Esophagus squamous epithelium (tissue), 5 donors: ENCODE measurements at places on chromosomes 7 and 10. TPM values are rescaled to one million over a fixed set of nuclear protein-coding genes. Genes with fewer than 3 reads are reported as not detected.

Gene ATOH7
- not detected for total RNA-seq

Gene AGAP9
- 8.8 TPM for total RNA-seq

Gene C7orf33
- not detected for total RNA-seq

Gene JAKMIP3
- 0.13 TPM for total RNA-seq

Gene INHBA
- not detected for total RNA-seq

Gene H2BK1
- not detected for total RNA-seq

Gene CCDC71L
- 4.0 TPM for total RNA-seq

Gene PTPRZ1
- 11.0 TPM for total RNA-seq

Gene ZC3HAV1L
- 13.2 TPM for total RNA-seq

Gene SMO
- total RNA-seq = 10.1 TPM

Gene NOLC1
- 83.4 TPM for total RNA-seq

Gene SEC61G
- 370 TPM for total RNA-seq

Gene CNPY1
- not detected for total RNA-seq

Gene IGFBP1
- total RNA-seq = not detected

Gene ARMS2
- not detected for total RNA-seq

Gene SEMA4G
- total RNA-seq = 1.5 TPM

Gene ZDHHC4
- 9.4 TPM for total RNA-seq

Gene NUTM2D
- total RNA-seq = 1.1 TPM

Gene ZNF789
- 7.1 TPM for total RNA-seq

Gene OPN1SW
- total RNA-seq = not detected

Gene CALML3
- total RNA-seq = 227 TPM
